Effector memory CD8-positive, alpha-beta T cell (primary cell): ENCODE measurements at places on chromosomes 7 and 10.

GRCh38 chr10:86945361-86946212 is 11.8 kb downstream of the MMRN2 start:
- DNase-seq, result no peak

DNA sequence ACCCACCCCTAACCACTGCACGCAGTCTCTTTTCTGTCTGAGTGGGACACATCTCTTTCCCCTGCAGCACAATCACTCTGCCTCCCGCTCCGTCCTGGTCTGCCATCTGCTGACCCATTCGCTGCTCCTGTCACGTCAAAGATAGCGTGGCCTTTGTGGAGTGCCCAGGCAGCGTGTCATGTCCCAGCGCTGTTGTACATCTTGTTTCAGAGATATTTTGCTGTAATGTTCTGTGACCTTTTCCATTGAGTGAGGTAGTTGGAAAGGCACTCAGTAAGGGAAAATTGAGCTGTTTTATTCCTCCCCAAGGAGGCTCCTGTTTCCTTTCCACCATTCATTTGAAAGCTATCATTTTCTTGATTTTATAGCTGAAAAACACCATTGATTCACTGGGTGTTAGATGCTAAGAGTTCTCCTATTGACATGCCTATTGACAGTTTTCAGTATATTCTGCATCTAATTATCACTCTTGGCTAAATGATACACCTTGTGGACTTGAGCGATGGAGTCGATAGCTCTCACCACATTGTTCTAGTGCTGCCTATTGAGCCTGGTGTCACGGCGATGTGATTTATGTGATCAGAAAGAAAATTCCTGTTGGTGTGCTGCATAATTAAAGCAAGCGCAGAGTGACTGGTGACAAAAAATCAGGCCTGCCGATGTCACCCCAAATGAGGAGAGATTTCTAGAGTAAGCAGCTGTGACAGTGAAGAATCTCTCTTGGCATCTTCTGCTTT is 372.6 kb downstream of the LRMDA start:
- DNase-seq, result no peak

- no peak for DNase-seq
Observed at GRCh38 chr7:74581916-74582440, 75.5 kb upstream of the GTF2I start.

DNA sequence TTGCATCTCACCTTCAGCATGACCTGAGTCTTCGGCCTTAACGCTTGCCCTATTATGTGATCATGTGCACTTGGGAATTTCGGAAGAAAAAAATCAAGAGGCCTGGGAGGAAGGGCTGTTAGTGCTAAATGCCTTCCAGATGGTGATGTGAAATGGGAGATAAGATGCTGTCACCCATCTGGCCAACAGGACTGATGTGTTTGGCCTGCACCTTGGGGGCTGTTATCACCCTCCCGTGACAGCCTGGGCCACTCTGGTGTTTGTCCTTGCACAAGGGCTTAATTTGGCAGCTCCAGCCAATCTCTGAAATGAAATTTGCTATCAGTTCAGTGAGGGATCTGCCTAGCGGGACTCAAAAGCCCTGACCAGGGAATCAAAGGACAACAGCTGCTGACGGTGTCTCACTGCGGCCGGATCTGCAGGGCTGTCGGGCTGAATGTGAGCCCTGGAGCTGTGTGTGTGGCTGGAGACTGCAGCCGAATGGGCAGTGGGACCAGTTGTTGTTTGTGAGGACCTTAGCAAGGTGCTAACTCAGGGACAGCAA is 131.4 kb upstream of the BTBD16 start:
- DNase-seq, result no peak

GRCh38 chr7:120274482-120274881 is 1.5 kb downstream of the KCND2 start:
- DNase-seq, result no peak

- DNase-seq, result no peak
Observed at GRCh38 chr7:67438198-67438882, 441.7 kb downstream of the TYW1 start.

- no peak for DNase-seq
Observed at GRCh38 chr10:88707429-88708155, 1.5 kb downstream of the LIPK start.

DNA sequence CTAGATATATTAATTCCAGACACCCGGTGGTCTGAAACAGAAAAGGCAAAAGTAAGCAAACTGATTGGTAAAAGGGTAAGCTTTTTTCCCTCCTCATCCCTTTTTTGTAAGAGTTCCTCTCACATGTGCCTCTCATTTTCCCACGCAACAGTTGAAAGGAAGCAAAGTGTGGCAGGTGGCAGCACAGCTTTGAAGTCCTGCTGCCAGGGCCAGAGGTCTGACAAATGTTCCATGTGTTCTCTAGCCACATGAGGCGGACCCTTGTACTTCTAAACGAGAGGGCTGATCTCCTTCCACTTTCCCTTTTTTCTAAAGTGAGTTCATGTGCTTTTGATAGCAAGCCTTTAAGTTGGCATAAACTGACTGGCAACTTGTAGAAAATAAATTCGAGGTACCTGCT is 217.5 kb downstream of the POLR1F start:
- DNase-seq, result no peak

- no peak for DNase-seq
Observed at GRCh38 chr10:112382515-112383235, 8.8 kb downstream of the ACSL5 start.

- DNase-seq, result no peak
Observed at GRCh38 chr7:112806156-112806555, 16.0 kb upstream of the TMEM168 start.
